ENCODE measurements at places on chromosomes 2 and 18.

DNA sequence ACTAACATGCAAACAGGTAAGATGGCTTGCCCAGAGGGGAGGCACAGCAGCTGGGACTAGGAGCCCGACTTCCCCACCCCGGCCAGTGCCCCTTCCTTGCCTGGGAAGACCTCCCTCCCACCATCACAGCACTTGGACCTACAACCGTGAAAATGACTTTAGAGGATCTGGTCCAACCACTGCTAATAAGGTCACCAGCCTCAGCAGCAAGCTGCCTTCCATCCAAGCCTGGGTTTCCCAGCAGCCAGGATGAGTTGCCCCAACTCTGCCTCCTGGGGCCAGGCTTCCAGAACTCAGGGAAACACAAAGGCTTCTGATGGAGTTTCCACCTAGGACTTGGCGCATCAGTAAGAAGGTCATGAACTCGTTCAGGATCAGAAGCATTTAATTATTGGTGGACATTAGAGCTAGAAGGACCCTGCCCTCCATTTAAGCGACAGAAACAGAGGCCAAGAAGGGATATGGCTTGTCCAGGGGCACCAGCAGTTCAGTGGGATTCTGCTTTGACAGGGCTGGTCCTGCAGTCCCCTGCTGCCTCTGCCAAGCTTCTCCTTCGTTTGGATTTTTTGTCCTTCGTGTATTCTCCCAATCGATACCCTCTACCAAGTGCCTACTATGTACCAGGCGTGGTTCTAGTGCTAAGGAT is 403.0 kb upstream of the ID2 start:
- no peak for DNase-seq

DNA sequence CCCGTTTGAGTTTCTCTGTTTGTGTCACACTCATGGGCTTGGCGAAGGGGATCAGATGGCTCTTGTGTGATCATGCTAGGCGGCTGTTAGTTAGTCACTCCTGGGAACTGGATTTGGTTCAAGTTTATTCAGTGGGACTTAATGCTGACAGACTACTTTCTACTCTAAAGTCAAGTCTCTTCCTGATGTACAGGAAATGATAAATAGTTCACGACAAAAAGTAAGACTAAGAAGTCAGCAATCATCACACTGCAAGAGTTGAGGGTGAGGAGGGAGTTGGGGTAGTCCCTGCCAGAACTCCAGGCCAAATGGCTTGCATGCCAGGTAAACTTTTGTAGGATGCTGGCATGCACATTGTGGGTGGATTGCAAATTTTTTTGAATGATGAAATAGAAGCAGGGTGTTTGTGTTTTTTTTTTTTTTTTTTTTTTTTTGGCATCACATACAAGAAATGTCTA is 25.1 kb upstream of the CCL20 start:
- DNase-seq: peak; percentile 69

DNA sequence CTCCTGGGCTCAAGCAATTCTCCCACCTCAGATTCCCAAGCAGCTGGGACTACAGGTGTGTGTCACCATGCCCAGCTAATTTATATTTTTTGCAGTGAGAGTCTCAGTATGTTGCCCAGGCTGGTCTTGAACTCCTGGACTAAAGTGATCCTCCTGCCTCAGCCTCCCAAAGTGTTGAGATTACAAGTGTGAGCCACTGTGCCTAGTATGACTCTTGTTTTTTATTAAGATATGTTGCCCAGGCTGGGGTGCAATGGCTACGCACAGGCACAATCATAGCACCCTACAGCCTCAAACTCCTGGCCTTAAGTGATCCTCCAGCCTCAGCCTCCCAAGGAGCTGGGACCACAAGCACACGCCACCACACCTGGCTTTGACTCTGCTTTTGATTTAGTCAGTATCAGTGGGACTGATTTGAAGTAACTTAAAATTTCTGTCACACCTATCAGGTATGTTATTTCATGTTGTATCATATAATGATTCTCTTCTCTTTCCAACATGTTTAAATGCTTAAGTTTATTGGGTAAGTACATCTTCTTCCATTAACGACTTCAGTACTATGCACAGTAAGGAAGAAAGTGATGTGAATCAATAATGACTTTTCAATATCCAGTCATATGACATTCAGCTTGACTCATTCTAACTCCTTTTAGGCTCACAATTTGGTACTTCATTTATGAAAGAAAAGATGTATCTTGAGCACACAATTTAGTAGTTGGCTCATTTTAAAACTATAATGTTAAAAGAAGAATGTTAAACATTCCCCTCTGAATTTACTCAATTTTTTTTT is 6.3 kb downstream of the PPP4R3B start:
- no peak for DNase-seq

- no peak for DNase-seq
These were observed at the start of gene SULT1C3 for GRCh38 chr2:108239786-108240185. Gene SULT1C3 (plus strand): TSS chr2:108239968. CDS start chr2:108247195, 7,227 bp downstream.

DNA sequence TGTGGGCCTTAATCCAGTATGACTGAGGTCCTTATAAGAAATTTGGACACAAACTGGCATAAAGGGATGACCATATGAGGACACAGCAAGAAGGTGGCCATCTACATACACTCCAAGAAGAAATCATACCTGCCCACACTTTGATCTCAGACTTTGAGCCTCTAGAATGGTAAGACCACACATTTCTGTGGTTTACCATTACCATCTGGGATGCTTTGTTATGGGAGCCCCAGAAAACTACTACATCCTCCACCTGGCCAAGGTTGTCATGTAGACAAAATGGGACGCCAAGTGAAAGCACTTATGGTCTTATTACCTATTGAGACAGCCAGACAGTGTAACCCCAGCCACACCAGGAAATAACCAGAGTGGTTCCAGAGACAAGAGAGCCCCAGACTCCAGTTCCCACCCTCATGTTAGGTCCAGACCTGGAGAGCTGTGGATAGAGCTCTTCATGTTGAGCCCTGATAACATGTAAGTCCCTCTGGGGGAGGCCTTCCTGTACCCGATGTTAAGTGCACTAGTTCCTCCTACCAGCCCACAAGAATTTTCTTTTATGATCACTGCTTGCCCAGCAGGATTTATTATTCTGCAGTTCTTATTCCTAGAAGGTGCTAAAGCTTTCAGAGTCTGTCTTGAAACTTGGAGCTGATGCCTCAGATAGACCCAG is 4.6 kb upstream of the ADD2 start:
- no peak for DNase-seq

DNA sequence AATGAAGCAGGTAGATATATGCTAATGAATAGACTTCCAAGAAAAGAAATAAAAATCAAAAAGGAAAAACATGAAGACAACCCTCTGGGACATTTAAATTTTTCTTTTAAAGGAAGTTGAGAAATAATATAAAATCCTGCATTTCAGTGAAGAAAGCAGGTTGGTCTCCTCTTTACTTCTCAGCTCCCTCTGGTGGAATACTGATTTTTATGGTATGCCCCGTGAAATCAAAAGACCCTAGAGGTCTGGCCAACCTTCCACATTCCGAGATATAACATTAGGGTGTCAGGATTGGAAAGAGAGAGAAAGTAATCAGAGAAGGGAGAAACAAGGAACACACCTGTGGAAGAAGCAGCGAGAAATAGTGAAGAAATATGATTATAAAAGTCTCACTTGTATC is 72.7 kb downstream of the DNER start:
- DNase-seq: no peak

DNA sequence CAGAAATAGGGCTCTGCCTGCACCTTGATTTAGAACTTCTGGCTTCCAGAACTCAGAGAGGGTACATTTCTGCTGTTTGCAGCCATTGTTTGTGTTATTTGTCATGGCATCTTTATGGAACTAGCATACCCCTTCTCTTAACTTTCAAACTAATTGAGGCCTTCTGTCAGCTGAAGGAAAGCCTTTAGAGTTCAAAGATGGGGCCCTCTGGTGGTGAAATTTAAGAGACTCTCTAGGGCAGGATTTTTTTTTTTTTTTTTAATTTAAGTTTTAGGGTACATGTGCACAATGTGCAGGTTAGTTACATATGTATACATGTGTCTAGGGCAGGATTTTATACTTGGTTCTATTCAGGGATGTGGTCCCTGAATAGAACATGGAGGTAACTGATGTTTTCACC is 260.6 kb upstream of the LINC00305 start:
- no peak for DNase-seq

DNA sequence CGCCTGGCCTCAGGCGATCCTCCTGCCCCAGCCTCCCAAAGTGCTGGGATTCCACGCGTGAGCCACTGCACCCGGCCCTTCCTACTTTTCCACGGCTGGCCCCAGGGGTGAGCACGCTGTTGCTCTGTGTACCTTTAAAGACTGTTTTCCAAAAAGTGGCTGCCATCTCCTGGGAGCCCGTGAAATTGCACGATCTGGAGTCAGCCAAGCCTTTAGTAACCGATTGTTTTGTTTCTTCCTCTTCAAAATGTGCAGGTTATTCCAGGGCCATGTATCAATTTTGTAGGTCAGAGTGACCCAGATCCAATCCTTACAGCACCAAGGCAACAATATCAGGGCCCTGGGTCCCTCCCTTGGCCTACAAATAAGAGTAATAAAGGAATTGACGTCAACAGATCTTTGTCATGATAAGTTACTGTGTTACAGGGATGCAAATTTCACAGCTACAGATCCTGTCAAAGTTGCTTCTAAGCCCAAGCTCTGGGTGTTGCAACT is 135.6 kb upstream of the ZNF236 start:
- DNase-seq: peak; percentile 52

DNA sequence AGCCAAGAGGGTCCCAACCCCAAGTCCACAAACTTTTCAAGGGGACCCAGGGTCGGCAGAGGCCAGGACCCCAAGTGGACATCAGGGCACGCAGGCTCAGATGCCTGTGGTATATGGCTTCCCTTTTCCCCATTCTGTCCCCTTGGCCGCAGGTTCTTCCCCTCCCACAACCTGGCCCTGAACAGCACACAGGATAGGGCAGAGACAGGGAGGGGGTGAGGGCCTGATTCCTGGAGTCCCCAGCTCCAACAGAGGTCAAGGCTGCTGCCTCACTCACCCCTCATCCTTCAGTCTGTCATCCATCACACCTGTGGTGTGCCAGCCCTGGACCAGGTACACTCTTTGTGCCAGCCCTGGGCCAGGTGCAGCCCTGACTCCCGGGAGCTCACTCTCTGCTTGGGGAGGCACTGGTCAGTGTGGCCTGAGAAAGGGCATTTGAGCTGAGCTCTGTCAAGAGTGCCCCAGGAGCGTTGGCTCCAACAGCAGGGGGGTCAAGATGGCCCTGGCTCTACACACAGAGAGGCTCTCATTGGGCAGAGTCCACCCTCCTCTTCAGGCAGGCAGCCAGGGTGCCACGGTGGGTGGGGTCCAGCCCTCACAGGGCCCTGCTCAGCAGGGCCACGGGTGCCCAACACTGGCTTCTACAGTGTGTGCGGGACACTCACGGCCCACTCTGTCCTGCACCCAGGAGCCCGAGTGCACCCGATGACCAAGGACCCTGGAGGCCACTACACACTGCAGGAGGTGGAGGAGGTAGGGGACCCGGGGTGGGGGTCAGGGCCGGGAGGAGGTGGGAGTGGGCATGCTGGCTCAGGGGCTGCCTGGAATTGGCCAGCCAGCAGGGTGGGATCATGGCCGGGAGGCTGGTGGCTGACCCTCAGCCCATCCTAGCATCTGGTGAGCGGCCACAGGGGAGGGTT is 1.6 kb downstream of the AGXT start:
- no peak for DNase-seq

DNA sequence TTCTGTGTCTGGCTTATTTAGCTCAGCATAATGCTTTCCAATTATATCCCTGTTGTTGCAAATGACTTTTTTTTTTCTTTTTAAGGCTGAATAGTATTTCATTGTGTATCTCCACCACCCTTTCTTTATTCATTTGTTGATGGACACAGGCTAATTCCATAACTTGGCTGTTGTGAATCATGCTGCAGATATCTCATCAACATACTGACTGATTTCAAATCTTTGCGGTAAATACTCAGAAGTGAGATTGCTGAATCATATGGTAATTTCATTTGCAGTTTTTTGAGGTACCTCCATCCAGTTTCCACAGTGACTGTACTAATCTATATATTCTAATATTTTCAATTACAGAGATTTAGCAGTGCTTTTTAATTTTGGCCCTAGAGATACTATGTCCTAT is 266.2 kb downstream of the TMX3 start:
- no peak for DNase-seq

DNA sequence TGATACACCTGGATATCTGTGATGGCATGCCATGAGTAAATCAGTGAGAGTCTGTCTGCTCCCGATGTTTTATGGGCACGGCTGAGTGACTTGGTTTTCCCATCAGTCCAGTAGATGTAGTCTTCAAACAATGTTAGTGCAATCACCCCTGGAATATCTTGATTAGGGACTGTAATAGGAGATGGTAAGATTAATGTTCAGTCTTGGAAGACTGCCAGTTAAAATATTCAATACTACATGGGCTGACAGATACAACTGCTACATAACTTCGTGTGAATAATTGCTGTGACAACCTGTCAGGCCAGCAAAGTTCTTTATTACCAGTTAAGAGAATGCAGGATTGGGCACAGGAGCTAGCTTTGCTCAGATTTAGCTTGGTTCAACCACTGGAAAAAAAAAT is 1673.3 kb downstream of the LRP1B start:
- DNase-seq: no peak

- no peak for DNase-seq
These were observed 97.4 kb upstream of the ITGA6 start for GRCh38 chr2:172329774-172330671.

DNA sequence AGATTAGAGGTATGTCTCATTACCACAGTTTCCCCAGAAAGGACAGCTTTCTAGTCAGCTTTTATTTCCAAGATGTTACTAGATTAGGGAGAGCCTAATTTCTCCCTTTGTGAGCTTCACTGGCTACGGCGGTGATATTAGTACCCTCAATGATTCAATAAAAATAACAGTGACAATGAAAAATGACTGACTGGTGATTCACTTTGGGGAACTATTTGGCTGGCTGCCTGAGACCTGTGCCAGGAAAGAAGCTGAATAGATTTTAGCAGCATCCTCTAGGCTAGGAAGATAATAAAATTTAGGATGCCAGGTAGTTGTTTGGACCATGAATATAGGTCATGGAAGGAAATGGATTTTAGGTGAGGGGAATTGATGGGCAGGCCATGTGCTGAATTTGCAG is 178.7 kb downstream of the FMNL2 start:
- peak; percentile 24 for DNase-seq

DNA sequence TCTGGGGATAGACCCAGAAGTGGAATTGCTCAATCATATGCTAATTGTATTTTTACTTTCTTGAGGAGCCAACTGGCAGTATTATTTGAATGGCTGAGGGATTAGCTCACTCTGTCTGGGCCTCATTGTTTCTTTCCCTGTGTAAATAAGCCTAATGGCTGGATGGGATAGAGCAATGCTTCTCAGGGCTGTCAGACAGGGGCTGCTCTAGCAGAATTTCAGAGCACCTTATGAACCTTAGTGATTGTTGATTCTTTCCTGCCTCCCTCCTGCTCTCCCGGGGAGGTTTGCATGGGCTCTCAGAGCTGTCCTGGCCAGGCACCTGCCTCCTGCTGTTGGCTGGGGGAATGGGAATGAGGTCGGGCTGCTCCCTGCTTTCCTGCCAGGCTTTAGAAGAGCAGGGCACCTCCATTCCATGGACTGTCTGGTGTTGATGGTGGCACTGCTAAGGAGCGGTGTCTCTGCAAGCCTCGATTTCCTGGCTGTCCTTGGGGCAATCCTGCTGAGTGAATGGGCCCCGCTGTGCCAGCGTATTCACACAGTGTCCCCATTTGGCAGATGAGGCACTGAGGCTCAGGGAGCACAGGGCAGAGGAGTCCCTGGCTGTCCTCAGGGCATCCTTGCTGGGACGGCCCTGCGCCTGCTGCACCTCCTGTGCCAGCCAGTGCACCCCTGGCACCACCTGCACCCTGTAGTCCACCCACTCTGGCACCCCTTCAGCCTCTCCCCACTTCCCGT is 468.2 kb upstream of the HS6ST1 start:
- no peak for DNase-seq

GRCh38 chr2:65536596-65536995 is 104.2 kb upstream of the SPRED2 start:
- DNase-seq: no peak

GRCh38 chr2:231388725-231389346 is 6.7 kb upstream of the B3GNT7 start:
- DNase-seq: no peak
